ENCODE measurements at places on chromosomes 5 and 9. TPM values are rescaled to one million over a fixed set of nuclear protein-coding genes. Genes with fewer than 3 reads are reported as not detected.

Gene SPAG8
- polyA plus RNA-seq: 0.14 TPM

Gene NREP
- 3.0 TPM for polyA plus RNA-seq

Gene CWC27
- 3.9 TPM for polyA plus RNA-seq

Gene PCDHGA3
- polyA plus RNA-seq: 0.32 TPM

Gene ISL1
- not detected for polyA plus RNA-seq

DNA sequence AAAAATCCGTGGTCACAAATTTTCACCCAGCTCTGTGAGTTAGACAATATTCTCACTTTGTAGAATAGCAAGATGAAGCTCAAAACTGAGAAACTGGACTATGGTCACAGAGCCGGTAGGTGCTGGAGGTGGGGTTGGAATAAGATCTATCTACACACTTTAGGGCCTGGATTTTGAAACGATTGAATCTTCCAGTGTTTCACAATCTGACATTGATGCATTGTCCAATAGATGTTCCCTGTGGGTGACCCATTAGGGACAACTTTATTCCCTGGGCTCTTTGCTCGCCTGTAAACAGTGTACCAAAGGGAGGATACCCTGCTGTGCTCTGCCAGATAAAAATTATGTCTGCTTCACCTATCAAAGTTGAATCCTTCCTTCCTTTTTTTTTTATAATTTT, 145.4 kb upstream of the MPDZ start:
- no peaks in the 10 kb centered on the region for H3K36me3 ChIP-seq
- DNase-seq: no peak
- no peak overlapping the region for H3K27ac ChIP-seq
- no peaks in the 10 kb centered on the region for H3K4me1 ChIP-seq
- H3K27me3 ChIP-seq: no peaks in the 10 kb centered on the region
- no peak overlapping the region for H3K4me3 ChIP-seq

GRCh38 chr9:83521411-83521810, 16.8 kb downstream of the FRMD3 start:
- H3K4me3 ChIP-seq: no peak overlapping the region
- H3K36me3 ChIP-seq: no peaks in the 10 kb centered on the region
- no peak for DNase-seq

- peaks cover 2% of the 10 kb centered on the region for H3K27me3 ChIP-seq
- no peak overlapping the region for H3K27ac ChIP-seq
- no peak for DNase-seq
- H3K4me3 ChIP-seq: no peak overlapping the region
These were observed 95.3 kb downstream of the COL5A1 start for GRCh38 chr9:134736791-134737497.

DNA sequence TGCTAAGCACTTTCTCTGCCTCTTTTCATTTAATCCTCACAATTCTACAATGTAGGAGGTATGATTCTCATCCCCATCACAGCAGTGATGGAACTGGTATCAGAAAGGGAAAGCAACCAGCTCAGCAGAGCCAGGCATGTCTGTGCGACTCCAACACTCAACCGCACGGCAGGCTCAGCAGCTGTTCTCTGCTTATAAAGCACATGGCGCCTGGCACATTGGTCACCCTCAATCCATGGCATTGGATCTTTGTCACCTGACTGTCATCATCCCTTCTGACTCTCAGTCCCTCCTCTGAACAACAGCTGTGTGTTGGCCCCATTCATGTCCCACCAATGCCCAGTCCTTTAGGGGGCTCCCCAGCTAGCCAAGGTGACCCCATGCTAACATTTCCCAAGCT, 45.1 kb upstream of the HAND1 start:
- no peak overlapping the region for H3K27ac ChIP-seq
- H3K36me3 ChIP-seq: no peaks in the 10 kb centered on the region
- DNase-seq: no peak
- H3K4me3 ChIP-seq: no peak overlapping the region
- no peaks in the 10 kb centered on the region for H3K27me3 ChIP-seq

- H3K27me3 ChIP-seq: no peaks in the 10 kb centered on the region
- H3K4me1 ChIP-seq: no peaks in the 10 kb centered on the region
- no peak overlapping the region for H3K4me3 ChIP-seq
These were observed 7.3 kb upstream of the NOL6 start for GRCh38 chr9:33480976-33481375.

DNA sequence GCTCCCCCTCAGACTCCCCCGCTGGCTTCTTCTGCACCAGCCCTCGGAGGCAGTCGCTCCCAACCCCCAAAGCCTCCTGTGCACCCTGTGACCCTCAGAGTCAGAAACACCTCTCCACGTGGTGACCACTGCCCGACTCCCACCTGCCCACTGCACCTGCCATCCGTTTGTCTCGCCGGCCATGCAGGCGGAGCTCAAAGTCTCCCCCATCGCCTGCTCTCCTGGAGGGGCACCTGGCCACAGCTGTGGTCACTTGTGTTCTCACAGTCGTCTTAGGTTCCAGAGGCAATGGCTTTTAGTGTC, 38.2 kb downstream of the MRPL36 start:
- H3K27ac ChIP-seq: no peak overlapping the region
- no peaks in the 10 kb centered on the region for H3K4me1 ChIP-seq
- no peak overlapping the region for H3K4me3 ChIP-seq
- peaks cover 2% of the 10 kb centered on the region for H3K27me3 ChIP-seq
- no peaks in the 10 kb centered on the region for H3K36me3 ChIP-seq
- no peak for DNase-seq

GRCh38 chr5:142320430-142320738, 4.4 kb downstream of the SPRY4 start:
- H3K4me3 ChIP-seq: no peak overlapping the region
- peaks cover 46% of the 10 kb centered on the region for H3K4me1 ChIP-seq
- no peaks in the 10 kb centered on the region for H3K27me3 ChIP-seq
- no peaks in the 10 kb centered on the region for H3K36me3 ChIP-seq
- no peak for DNase-seq

DNA sequence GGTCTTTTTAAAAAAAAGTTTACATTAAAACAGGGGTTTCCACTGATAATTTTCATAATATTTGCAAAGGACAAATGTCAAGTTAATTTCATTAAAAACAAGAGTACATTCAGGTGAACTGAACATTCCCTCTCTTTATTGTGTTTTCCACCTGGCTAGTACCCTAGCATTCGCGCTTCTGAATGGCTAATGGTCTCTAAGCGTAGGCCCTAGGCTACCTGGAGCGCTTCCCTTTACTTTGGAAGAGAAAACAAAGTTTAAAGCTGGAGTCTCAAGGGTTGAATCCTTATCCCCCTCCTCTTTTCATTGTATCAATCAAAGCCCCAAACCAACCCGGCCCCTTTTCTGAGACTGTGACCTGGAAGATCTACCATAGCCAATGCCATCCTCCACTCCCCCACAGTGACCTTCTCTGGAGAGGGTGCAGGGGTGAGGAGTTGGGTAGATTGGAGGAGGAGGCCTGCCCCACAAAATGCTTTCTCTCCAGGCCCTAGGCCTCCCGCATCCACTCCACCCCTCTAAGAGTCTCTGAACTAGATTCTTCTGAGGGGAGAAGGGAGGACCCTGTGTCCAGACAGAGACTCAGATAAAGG, 73.3 kb upstream of the TBCA start:
- H3K4me1 ChIP-seq: peaks cover 6% of the 10 kb centered on the region
- DNase-seq: no peak
- H3K27me3 ChIP-seq: no peaks in the 10 kb centered on the region
- H3K27ac ChIP-seq: no peak overlapping the region
- peaks cover 1% of the 10 kb centered on the region for H3K36me3 ChIP-seq

GRCh38 chr9:95373069-95373681, 55.7 kb upstream of the FANCC start:
- H3K4me1 ChIP-seq: no peaks in the 10 kb centered on the region
- no peak overlapping the region for H3K4me3 ChIP-seq
- no peaks in the 10 kb centered on the region for H3K36me3 ChIP-seq
- no peaks in the 10 kb centered on the region for H3K27me3 ChIP-seq
- no peak for DNase-seq
- H3K27ac ChIP-seq: no peak overlapping the region

DNA sequence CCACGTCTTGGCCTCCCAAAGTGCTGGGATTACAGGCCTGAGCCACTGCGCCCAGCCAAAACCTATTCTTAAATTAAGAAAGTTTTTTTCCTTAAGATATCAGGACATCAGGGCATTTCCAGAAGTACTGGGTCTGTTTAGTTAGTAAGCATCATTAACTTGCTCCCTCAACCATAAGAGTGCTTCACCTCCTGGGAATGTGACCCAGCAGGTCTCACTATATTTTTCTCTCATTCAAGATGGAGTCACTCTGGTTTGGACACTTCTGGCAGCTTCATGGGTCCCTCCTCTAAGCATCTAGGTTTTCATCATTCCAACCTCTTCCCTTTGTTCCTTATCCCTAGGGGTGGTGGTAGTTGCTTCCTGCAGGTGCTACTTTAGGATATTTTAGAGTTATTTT, 10.3 kb upstream of the BRD3OS start:
- H3K27me3 ChIP-seq: no peaks in the 10 kb centered on the region
- no peak for DNase-seq
- H3K4me1 ChIP-seq: peaks cover 4% of the 10 kb centered on the region

GRCh38 chr5:180990882-180991242, 2.2 kb downstream of the BTNL3 start:
- no peak for DNase-seq
- H3K36me3 ChIP-seq: no peaks in the 10 kb centered on the region
- no peak overlapping the region for H3K27ac ChIP-seq
- H3K4me1 ChIP-seq: no peaks in the 10 kb centered on the region

DNA sequence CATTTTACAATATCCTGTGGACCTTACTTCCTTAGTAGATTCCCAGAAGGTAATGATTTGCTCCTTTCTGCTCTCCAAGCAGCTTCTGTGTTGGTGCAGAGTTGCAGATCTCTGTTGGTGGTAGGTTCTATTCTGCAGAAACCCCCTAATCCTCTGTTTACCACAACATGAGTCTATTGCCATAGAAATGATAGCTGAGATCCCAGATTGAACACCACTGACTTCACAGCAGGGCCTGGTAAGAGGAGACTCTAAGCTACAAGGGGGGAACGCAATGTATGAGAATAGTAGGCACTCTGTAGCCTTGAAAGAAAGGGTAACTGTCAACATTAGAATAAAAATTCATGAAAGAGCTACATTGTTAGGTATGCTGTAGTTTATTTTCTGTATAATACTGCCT, 59.5 kb downstream of the MUSK start:
- H3K27me3 ChIP-seq: no peaks in the 10 kb centered on the region
- no peak overlapping the region for H3K27ac ChIP-seq
- no peaks in the 10 kb centered on the region for H3K36me3 ChIP-seq
- DNase-seq: no peak
- H3K4me3 ChIP-seq: no peak overlapping the region

DNA sequence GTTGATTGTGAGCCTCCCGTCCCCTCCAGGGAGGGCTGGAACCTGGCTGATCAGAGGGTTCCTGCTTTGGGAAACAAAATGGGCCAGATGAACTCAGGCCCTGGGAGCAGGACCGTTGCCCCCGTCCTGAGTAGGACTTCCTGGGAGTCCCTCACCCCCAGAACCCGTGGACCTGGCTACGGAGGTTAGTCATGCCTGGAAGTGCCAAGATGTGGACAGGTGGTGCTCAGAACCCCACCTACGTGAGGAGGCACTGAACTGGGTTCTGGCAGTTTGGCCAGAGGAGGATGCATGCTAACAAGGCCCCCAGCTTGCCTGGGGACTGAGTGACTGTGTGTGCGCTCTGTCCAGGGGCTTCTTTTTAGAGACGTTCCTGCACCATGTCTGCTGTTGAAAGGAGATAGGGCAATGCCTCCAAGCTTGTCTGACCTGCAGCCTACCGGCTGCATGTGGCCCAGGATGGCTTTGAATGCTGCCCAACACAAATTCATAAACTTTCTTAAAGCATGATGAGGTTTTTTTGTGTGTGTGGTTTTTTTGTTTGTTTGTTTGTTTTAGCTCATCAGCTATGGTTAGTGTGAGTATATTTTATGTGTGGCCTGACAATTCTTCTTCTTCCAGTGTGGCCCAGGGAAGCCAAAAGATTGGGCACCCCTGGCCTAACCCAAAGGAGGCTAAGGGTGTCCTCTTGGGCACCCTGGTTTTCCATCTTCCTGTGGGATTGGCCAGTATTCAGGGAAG, 1.8 kb upstream of the DAB2IP start:
- no peak for DNase-seq
- H3K27me3 ChIP-seq: no peaks in the 10 kb centered on the region
- H3K36me3 ChIP-seq: no peaks in the 10 kb centered on the region
- peak overlapping the region; percentile 56 for H3K27ac ChIP-seq
- no peak overlapping the region for H3K4me3 ChIP-seq

GRCh38 chr9:130364619-130365322, 80.0 kb upstream of the ASS1 start:
- no peaks in the 10 kb centered on the region for H3K4me1 ChIP-seq
- no peaks in the 10 kb centered on the region for H3K27me3 ChIP-seq
- no peak overlapping the region for H3K27ac ChIP-seq
- DNase-seq: no peak

DNA sequence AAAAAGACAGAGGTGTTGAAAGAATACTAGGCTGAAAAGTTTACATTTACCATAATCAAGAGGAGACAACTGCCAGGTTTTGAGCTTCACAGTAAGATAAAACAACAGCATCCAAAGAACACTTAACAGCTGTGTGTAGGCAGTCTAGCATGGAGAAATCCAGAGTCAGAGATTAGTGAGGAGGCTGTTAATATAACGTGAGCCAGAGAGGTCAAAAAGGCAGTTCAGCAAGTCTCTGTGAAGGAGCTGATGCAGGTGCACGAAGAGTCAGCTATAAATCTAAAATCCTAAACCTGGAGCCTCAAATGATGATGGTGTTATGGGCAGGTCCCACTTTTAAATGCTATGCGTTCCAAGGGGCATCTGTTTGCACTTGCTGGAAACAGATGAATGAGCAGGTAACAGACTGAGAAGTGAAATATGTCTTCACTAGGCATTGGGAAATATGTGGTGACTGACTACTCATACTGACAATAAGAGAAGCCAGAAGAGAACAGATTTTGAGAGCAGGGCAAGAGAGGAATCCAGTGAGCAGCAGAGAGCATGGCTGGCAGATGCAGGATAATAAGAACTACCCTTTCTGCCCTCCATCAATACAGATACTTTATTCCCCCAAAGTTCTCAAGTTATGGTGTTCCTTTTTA, 8.7 kb downstream of the APTX start:
- H3K36me3 ChIP-seq: peaks cover 25% of the 10 kb centered on the region
- no peaks in the 10 kb centered on the region for H3K4me1 ChIP-seq
- no peak overlapping the region for H3K27ac ChIP-seq
- DNase-seq: no peak
- no peaks in the 10 kb centered on the region for H3K27me3 ChIP-seq

- no peak overlapping the region for H3K4me3 ChIP-seq
- H3K36me3 ChIP-seq: no peaks in the 10 kb centered on the region
- H3K27me3 ChIP-seq: no peaks in the 10 kb centered on the region
These were observed 35.6 kb upstream of the TRIO start for GRCh38 chr5:14107536-14107935.

GRCh38 chr5:149944666-149945065, at the start of gene PDE6A:
TSS of gene PDE6A (minus strand) at chr5:149944793. CDS start at chr5:149944673, 120 bp downstream.
- H3K4me3 ChIP-seq: no peak within 1 kb of the TSS
- H3K27me3 ChIP-seq: no peaks in the 10 kb centered on the region
- no peaks in the 10 kb centered on the region for H3K4me1 ChIP-seq
- DNase-seq: no peak
- no peak within 1 kb of the TSS for H3K27ac ChIP-seq
- H3K36me3 ChIP-seq: no peaks in the 10 kb centered on the region

DNA sequence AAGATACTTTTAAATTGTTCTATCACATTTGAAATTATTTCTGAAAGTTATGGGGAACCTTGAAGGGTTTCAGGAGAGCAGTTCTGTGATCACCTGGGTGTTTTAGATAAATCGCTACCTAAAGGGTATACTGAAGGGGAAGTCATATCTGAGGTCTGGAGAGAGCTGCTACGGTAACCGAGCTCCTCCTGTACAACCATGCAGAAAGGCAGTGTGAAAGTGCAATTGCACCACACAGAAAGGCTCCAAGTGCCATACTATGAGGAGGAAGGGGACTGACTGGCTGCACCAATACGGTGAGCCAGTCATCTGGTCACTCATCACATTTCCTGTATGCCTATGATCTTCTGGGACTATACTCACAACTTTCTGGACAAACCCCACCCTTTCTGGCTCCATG, 241.4 kb upstream of the SLC24A2 start:
- H3K27ac ChIP-seq: no peak overlapping the region
- no peak for DNase-seq

All from liver (tissue), 10 donors.